ENCODE measurements at places on chromosomes 16 and 17.

DNA sequence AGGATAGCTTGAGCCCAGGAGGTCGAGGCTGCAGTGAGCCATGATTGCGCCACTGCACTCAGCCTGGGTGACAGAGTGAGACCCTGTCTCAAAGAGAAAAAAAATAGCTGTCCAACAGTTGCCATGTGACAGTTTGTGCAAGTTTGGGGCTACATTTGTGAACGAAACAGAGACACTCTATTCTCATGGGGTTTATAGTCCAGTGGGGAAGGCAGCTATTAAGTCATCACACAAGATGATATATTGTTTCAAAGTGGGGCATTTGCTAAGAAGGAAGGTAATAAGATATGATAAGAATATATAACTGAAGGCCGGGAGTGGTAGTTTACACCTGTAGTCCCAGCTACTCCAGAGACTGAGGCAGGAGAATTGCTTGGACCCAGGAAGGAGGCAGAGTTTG, 73.3 kb downstream of the RBBP6 start:
- DNase-seq: no peak

- no peak for DNase-seq
Observed at GRCh38 chr16:14051103-14051729, 19.9 kb upstream of the MRTFB start.

DNA sequence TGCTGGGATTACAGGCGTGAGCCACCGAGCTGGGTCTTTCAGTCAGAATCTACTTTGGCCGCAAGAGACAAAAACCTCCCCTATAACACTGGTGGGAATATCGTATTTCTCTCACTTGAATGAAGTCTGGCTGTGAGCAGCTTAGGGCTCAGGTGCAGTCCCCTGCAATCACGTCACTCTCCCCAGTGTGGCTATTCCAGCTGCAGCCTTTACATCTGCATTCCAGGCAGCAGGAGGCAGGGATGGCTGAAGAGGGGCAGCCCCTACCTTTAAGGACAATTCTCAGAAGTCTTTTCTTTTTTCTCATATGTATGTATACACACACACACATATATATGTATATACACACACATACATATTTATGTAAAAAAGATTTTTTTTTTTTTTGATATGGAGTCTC, 3.0 kb downstream of the DEF8 start:
- DNase-seq: no peak

GRCh38 chr17:74749279-74750038, 1.0 kb downstream of the NHERF1 start:
- DNase-seq: no peak

DNA sequence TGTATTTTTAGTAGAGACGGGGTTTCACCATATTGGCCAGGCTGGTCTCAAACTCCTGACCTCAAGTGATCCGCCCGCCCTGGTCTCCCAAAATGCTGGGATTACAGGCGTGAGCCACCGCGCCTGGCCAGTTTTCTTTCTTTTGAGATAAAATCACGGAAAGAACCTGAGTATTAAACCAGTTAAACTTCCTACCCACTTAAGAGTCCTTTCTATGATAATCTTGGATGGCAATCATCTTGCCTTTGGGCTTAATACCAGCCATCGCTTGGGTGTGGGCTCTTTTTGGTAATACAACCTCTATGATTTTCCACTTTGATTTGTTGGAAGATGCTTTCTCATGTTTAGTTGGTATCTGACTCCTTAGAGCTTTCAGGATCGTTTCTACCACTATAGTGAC, 24.0 kb downstream of the PITPNC1 start:
- no peak for DNase-seq

DNA sequence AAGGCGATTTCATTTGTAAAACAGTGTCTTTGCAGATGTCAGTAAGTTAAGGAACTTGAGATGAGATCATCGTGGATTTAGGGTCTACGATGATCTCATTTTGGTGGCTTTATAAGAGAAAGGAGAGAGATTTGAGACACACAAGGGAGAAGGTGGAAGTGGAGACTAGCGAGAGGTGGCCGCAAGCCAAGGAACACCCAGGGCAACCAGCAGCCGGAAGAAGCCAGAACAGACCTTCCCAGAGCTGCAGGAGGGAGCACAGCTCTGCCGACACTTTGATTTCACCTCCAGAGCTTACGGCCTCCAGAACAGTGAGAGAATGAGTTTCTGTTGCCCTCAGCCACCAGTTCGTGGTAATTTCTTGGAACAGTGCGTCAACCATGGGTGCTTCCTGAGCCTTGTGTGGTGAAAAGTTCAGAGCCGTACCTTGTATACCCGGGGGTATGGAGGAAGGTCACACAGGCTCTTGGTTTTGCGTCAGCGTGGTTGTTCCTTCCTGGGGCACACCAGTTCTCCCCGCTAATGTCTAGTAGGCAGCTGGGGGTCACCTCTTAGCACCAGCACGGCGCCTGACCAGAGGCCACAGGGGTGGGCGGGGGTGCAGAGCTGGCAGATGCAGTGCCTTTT, 12.9 kb upstream of the SEC14L1 start:
- no peak for DNase-seq

DNA sequence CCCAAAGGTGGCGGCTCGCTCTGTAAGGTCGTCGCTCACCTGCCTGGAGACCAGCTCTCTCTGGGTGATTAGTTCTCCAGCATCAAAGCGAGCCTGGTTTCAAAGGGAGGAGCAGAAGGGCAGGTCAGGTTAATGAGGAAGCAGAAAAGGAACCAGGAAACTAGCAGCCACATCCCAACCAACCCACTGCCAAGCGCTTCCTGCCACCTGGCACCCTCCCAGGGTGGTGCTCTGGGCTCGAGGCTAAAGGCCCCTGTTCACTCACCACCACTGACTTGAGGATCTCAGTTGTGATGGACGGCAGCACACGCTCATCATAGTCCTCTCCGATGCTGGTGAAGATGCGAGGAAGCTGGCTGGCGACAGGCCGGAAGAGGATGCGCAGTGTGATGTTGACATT, 5.6 kb downstream of the PHB1 start:
- no peak for DNase-seq

DNA sequence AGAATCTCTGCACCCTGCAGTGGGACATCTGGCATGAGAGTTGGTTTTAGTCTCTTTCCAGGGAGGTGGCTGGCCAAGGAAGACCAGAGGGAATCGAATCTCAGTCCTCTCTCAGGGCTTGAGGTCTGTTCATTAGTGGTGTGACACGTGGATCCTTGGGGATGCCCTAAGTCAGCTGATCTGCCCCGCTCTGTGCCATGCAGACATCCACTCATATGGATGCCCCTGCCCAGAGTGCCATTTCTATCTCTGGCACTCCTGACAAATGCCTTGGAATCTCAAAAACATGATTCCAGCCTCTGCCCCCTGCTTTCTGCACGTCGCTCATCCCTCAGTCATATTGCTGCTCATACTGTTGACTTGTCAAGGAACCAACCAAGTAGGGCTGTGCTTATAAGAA, 38.8 kb downstream of the WSCD1 start:
- no peak for DNase-seq

DNA sequence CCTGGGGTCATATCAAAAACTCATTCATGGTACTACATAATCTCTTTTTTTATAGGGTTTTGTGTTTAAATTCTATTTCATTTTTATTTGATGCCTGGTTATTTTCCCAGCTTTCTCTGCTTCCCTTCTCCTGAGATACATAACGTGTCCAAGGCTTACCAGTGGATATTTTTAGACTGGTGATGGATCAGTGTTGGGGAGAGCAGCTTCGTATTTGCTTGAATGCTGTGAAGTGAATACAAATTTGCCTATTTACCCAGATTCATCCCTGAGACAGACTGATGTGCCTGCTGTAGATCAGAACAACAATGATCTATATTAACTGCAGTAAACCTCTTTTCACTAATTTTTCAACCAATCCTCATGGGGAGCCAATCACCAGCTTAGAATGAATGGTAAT, 43.2 kb upstream of the FOXJ1 start:
- no peak for DNase-seq

- DNase-seq: no peak
Observed at GRCh38 chr16:62644030-62644812, 608.0 kb upstream of the CDH8 start.

- DNase-seq: no peak
Observed at GRCh38 chr16:10728003-10728887, 15.4 kb upstream of the NUBP1 start.

GRCh38 chr16:88026964-88027938, 76.0 kb downstream of the BANP start:
- DNase-seq: no peak

DNA sequence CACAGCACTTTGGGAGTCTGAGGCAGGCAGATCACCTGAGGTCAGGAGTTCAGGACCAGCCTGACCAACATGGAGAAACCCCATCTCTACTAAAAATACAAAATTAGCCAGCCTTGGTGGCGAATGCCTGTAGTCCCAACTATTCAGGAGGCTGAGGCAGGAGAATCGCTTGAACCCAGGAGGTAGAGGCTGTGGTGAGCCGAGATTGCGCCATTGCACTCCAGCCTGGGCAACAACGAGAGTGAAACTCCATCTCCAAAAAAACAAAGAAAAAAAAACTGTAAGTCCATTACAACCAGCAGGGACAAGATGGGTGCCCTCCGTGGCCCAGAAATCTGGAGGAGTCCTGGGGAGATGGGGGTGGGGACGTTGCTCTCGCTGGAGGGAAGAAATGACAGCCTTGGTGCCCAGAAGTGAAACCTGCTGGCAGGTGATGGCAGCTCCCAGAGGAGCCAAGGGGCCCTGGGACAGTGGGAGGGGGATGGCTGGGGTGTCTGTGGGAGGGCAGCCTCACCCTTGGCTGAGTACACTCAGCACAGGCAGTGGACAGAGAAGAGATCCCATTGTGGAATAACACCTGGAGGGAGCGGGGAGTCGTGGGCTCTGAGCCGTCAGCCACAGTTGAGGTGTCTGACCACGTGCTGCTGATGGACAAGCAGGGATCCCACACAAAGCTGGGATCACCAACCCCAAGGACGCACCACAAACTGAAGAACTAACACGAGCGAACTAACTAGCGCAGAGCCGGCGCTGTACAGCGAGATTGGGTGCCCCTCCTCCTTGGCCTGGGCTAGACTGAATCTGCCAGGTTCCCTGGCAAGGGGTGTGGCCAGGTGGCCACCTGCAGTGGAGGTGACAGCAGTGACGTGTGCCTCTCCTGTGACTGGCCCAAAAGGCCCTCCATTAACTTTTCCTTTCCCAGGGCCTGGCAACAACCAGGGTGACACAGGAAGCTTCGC, 46.9 kb upstream of the BAHCC1 start:
- no peak for DNase-seq

DNA sequence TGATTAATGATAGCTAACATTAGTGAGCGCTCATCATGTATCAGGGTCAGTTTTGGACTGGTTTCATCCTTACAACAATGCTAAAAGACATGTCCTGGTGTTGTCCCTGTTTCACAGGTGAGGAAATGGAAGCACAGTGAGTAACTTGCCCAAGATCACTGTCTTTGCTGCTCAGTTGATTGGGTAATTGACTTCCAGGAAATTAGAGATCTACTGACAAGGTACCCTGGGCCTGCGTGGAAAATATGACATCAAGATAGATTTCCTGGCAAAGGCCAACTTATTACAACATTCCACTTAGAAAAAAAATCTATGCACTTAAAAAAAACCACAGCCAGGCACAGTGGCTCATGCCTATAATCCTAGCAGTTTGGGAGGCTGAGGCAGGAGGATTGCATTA, 96.3 kb downstream of the CYLD start:
- no peak for DNase-seq

DNA sequence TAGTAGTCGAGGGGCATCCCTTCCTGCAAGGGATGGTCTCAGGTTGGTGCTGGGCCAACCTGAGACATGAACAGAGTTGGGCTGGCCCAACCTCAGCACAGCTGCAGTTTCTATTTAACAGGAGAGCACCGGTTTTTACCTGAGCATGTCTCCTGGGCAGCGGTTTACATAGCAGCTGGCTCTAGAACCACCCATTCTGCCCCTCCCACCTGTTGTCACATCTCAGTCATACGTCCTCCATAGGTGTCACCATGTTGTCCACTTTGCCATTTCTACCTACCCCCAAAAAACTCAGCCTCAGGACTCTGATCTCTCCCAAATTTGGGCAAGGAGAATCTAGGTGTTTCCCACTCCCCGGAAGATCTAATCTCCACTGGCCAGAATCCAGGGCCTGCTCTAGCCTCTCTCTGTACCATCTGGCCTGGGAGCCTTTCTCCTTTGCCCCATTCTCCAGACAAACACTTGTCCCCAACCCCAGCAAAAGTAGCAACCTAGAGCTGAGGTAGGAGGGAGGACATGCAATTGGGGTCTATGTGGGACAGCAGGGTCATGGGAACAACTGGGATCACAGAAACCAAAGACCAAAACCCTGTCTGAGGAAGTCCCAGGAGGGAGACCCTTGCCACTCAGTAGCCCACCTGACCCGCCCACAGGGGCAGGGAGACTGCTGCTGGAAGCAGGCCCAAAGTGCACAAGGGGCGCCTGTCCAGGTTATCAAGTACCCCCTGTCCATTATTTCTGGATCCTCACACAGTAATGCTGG, 19.1 kb downstream of the ETV4 start:
- no peak for DNase-seq

GRCh38 chr17:28499364-28499664, 6.8 kb upstream of the FOXN1 start:
- no peak for DNase-seq

DNA sequence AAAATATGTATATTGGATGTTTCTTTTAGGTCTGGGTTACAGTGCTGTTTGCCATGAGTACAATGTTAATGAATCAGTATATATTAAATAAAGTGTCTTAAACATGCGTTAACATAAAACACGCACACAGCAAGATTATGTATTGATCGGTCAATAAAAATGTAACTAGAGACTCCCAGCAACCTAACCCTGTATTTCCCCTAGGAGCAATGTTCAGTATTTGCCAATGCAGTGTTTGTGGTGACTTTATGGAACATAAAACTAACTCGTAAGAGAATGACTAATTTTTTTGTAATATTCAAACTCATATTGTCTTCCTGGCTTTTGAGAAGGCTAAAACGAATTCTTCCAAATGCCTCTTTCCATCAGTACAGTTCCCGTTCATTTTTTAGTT, 22.5 kb downstream of the PRKAR1A start:
- DNase-seq: no peak

GRCh38 chr16:66477028-66477515, 50.0 kb downstream of the BEAN1 start:
- DNase-seq: no peak

DNA sequence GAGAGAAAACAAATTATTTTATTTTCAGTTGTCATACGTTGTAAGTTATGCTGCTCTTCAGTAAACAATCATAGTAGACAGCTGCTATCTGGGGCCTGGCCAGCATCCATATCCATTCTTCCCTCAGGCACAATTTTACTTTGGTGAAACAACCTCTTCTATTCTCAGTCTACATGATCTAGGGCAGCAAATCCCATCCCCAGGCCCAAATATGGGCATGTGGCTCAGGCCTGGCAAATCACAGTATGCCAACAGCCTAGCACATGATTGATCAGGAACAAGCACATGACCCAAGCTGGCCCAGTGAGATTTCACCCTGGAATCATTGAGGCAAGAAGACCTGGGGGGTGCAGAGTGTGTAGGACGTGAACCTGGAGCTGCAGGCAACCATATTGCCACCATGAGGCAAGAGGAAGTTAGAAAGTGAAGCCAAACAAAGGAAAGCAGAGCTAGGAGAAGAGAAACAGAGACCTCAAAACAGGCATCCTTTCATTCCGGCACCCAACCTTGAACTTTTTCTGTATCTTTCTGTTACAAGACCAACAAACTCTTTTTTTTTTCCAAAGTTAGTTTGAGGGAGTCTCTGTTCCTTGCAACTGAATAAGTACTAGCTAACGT, 10.3 kb upstream of the ABCC12 start:
- DNase-seq: no peak

Data from iPS-NIHi11 (cell line).